ENCODE measurements at places on chromosomes 4 and X.

DNA sequence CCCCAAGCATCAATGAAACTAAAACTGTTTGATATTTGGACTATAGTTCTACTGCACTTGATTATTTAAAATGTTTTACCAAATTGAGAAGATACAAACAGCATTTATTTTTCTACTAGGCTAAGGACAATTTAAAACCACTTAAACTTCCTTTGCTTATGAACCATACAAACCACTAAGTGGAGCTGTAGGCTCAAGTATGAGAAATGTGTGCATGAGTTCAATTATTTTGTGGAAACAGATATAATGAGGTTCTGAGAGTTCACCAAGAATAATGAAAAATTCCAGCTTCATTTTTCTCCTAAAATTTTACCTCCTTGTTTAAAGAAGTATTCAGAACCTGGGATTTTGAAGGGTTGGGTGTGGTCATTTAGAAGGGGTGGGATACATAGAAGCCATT, 63.1 kb downstream of the SERPINA7 start:
- no peak for DNase-seq

GRCh38 chr4:76589872-76590797, 155.1 kb downstream of the SHROOM3 start:
- DNase-seq, result no peak

DNA sequence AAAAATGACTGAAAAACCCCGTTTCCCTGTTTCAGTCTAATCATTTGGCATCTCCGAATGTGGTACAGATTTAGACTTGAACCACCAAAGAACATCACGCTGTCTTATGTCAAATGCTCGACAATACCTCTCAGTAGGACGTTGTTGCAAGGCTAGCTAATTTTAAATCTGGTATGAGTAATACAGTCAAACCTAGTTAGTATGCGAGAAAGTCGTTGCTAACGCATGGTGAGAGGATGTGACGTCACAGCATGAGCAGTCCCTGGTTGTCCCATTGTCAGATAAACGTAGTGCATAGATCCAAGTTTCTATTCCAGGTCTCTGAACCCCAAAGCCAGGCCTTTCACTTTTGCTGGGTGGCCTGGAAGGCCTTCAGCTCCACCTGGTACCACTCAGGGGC, 44.7 kb downstream of the SETD7 start:
- DNase-seq, result no peak

DNA sequence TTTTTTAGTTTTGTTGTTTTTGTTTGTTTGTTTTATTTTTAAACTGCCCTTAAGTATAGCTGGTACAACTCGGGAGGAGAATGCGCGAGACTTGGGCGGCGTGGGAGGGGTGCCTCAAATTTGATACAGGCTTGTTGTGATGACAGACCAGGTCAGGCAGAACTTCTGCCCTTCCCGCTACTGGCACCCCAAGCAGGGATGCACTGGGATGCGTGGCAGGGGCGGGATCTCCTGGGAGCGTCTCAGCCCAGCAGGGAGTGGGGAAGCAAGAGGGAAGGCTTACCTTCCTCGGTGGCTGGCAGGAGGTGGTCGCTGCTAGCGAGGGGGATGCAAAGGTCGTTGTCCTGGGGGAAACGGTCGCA, 851 bp downstream of the SFRP2 start:
- no peak for DNase-seq

DNA sequence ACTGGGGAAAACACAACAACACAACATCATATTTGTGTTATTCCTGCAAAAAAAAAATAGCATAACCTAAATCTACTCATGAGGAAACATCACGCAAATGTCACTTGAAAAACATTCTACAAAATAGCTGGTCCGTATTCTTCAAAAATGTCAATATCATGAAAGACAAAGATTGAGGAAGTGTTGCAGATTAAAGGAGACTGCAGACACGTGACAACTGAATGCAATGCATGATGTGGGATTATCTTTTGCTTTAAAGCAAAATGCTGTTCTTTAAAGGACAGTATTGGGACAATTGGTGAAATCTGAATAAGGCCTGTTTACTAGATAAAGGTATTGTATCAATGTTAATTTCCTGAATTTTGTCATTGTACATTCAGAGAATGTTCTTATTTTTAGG, 157.7 kb downstream of the SMIM20 start:
- no peak for DNase-seq

DNA sequence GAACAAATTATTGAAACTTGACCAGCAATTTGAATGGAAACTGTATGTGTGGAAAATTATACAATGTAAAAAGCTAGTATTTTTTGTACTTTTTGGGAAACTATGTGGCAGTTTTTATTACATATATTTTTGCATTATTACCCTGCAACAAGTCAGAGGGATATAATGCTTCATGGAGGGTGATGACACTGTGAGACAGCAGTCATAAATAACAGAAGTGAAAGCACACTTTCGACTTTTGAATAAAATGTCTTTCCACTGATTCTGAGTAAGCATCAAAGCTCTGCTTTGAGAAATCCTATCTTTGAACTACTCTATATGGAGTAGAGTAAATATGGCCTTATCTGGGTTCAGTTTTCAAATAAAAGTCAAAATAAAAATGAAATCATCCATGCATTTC, 122.6 kb upstream of the PABPC4L start:
- DNase-seq, result no peak

- DNase-seq, result peak; percentile 44
Measured at GRCh38 chr4:122930862-122931261, 8.5 kb upstream of the NUDT6 start.

DNA sequence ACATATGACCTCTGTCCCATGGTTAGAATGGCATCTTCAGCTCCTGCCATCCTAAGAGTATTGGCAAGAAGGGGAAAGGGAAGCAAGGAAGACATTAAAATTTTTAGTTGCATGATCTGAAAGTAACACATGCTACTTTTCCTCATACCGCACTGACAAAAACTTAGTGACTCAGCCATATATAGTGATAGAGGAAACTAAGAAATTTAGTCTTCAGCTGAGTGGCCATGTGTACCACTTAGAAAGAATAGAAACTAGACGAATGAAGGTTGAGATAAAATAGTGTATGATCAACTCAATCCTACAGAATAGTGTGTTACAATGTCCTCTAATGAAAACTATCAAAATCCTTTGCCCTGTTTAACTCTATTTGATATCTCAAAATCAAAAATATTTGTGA, 164.1 kb downstream of the PPP3CA start:
- no peak for DNase-seq

Data from erythroblast (primary cell).